ENCODE measurements at places on chromosomes 16 and 17. TPM values are rescaled to one million over a fixed set of nuclear protein-coding genes. Genes with fewer than 3 reads are reported as not detected.

TMEM92 gene
- total RNA-seq, result 0.96 TPM

KRT39 gene
- not detected for total RNA-seq

MMP25 gene
- 0.24 TPM for total RNA-seq

SCARF1 gene
- 0.21 TPM for total RNA-seq

TMEM186 gene
- total RNA-seq, result 10.6 TPM

GINS2 gene
- total RNA-seq, result 2.4 TPM

SMIM36 gene
- under 0.01 TPM for total RNA-seq

FLOT2 gene
- total RNA-seq, result 30.1 TPM

SMTNL2 gene
- not detected for total RNA-seq
